ENCODE measurements at places on chromosomes 6 and 20. TPM values are rescaled to one million over a fixed set of nuclear protein-coding genes. Genes with fewer than 3 reads are reported as not detected.

Gene HEY2
- total RNA-seq: under 0.01 TPM

Gene PKIB
- 0.43 TPM for total RNA-seq

Gene PSORS1C1
- total RNA-seq: under 0.01 TPM

Gene AIF1
- 1.5 TPM for total RNA-seq

Gene C20orf204
- total RNA-seq: 2.9 TPM

Gene FAM8A1
- 58.5 TPM for total RNA-seq

Gene KCNQ2
- not detected for total RNA-seq

DNA sequence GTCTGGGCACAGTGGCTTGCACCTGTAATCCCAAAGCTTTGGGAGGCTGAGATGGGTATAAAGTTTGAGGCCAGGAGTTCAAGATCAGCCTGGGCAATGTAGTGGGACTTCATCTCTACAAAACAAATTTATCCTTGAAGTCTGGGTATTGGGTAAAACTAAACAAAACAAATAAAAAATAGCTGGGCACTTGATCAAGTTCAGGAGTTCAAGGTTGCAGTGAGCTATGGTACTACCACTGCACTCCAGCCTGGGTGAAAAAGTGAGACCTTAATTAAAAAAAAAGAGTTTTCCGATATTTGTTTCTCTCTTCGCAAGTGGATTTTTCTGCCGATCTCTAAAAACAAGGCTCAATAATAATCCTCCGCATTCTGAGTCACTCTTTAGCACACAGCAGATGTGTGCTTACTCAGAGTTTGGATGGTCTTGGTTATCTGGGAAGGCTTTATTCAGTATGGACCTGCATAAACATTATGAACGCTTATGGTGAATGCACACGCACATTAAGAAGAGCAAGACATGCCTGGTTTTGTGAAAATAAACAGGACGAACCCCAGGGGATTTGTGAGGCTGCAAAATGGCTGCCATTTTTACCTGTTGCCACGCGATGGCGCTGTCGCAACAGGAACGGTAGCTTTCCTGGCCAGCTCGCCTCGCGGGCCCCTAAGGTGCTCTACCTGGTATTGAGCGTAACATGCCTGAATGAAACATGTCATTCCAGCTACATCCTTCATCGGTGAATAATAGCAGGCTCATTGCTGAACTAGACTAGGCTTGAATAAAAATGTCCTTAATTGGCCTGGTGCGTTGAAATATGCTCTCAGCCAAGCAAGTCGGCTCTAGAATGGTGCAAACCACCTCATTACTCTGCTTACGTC is 6.0 kb downstream of the OPN5 start:
- H3K36me3 ChIP-seq: no peaks in the 10 kb centered on the region
- no peak overlapping the region for H3K27ac ChIP-seq

DNA sequence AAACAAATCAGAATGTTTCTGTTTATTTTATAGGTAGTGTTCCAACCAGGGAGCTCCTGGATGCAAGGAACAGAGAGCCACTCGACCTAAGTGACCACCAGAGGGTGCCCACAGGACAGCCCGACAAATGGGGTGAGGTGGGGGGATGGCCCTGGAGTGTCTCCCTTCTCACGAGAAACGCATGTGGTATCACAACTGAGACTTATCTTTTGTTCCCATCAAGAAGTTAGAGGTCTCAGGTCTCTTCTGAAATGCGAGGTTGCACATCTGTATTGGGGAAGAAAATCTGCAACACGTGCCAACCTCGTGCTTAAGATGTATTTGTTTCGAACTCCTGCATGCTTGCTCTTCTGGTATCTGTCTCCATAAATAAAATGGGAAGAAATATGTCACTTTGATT is 104.0 kb downstream of the ISM1 start:
- H3K27ac ChIP-seq: no peak overlapping the region
- H3K36me3 ChIP-seq: no peaks in the 10 kb centered on the region
- no peaks in the 10 kb centered on the region for H3K27me3 ChIP-seq
- no peak for DNase-seq

GRCh38 chr6:37619641-37620040 is 78.0 kb downstream of the MDGA1 start:
- no peaks in the 10 kb centered on the region for H3K4me1 ChIP-seq
- DNase-seq: no peak
- H3K27me3 ChIP-seq: no peaks in the 10 kb centered on the region
- H3K27ac ChIP-seq: no peak overlapping the region

DNA sequence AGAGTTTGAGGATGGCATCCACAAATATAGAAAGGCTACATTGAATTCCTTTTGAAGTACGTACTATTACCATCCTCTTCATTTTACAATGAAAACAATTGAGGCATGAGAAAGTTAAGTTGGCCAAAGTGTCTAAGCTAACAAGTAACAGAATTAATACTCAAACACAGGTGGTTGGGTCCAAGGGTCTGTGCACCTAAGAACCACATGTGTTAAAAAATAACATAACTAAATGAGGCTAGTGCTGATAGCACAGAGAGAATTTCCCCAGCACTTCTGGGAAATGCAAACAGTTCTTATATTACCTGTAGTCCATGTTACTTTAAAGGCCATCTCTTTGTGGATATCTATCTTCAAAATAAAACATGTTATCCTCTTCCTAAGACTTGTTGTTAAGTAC is 10.5 kb upstream of the KHDRBS2 start:
- no peaks in the 10 kb centered on the region for H3K27me3 ChIP-seq
- no peak overlapping the region for H3K4me3 ChIP-seq
- no peak for DNase-seq
- H3K27ac ChIP-seq: no peak overlapping the region

DNA sequence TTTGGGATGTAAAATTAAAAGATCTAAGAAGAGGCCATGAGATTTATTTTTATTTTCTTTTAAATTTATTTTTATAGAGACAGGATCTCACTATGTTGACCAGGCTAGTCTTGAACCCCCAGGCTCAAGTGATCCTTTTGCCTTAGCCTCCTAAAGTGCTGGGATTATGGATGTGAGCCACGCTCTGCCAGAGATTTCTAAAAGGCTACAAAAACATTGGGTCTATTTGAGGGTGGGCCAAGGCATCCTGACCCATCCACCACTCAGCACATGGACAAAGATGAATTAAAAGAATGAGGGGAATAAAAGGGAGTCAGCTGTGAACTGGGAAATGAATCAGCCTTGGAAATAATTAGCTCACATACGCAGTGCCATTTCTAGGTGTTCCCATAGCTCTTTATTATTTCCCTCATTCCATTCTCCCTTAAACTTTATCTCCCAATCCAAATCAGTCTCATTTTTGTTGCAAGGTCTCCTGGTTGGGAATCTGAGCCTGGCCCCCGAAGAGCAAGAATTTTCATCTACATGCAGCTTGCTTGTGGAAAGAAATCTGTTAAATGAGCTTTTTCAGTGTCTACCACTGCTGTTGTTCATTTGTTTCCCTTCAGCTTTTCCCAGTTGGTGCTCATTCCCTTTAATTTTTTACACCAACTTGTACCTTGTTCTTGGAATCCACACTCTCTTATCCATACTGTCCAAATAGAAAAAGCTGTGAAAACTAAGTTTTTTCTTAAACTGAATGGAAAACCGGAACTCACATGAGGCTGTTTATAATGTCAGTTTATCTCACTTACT is 66.9 kb downstream of the MKKS start:
- no peak for DNase-seq
- H3K27ac ChIP-seq: no peak overlapping the region
- no peak overlapping the region for H3K4me3 ChIP-seq
- H3K4me1 ChIP-seq: no peaks in the 10 kb centered on the region
- no peaks in the 10 kb centered on the region for H3K27me3 ChIP-seq

DNA sequence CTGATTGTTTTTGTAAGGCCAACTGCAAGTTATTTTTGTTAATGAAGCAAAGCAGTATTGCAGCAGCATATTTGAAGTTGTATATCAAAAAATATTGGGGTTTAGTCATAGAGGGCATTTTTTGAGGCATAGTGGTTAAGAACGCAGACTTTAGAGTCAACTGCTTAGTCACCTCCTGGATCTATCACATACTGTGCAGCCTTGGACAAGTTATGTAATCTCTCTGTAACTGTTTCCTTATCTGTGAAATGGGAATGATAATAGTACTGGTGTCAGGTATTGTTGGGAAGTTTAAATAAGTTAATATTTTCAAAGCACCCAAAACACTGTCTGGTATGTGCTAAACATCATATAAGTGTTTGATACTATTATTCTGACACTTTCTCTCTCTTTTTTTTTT is 27.2 kb upstream of the EFHC1 start:
- no peaks in the 10 kb centered on the region for H3K4me1 ChIP-seq
- no peaks in the 10 kb centered on the region for H3K27me3 ChIP-seq
- no peak overlapping the region for H3K27ac ChIP-seq
- no peak overlapping the region for H3K4me3 ChIP-seq

DNA sequence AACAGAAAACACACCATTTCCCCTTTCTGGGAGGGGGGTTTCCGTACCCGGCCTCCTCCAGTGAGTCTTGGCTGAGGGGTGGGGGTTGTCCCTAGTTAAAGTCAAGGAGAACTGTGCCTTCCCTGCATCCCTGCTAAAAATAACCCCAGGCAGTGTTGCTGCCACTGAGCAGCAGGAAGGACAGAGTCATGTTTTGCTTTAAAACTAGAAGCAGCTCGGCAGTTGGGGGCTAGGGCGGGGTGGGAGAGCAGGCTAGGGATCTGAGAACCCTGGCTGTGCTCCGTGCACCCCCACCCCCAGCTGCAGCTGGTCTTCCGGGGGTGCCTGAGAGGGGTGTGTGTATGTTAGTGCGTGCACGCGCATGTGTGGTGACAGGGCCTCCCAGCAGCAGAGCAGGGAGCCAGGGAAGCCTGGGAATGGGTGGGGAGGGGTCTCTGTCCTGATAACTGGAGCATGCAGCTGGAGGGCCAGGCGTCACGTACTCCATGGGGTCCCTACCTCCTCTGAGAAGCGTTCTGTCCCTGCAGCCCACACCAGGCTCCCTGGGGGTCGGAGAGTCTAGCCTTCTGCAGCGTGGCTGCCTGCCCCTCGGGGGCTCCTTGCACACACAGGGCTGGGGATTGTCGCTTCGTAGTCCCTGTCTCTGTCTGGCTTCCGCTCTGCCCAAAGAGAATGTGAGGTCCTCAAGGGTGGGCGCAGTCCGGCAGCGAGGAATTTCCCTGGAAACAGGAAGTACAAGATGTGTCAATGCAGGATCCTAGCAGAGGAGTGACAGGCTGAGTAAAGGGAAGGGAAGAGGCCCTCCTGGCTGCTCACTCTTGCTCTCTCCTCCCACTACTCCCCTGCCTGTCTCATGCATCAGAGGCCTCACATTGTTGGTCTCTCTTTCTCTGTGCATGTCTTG is 16.8 kb upstream of the ARMC12 start:
- DNase-seq: peak; percentile 48
- no peak overlapping the region for H3K4me3 ChIP-seq
- H3K36me3 ChIP-seq: no peaks in the 10 kb centered on the region

GRCh38 chr6:149127212-149127611 is 190.3 kb upstream of the TAB2 start:
- no peak for DNase-seq
- H3K27ac ChIP-seq: no peak overlapping the region
- H3K4me1 ChIP-seq: no peaks in the 10 kb centered on the region

DNA sequence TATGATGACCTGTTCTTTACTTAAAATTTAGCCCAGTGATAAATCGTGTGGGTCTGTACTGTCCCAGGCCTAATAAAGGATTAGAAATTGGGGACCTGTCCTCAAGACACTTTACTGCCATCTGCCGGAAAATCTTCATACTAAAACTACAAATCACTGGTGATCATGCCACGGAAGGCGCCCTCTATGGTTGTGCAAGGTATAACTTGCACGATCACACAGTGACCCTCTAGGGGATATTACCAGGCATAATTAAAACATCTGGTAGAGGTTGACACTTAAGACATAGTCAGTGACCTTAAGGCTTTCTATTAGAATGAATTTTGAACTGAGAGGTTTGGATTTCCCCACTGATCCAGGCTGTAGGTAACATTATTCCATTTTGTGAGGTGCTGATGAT is 172.6 kb downstream of the BMP2 start:
- H3K4me3 ChIP-seq: no peak overlapping the region
- no peak for DNase-seq
- no peaks in the 10 kb centered on the region for H3K27me3 ChIP-seq
- H3K27ac ChIP-seq: no peak overlapping the region
- H3K36me3 ChIP-seq: no peaks in the 10 kb centered on the region
- no peaks in the 10 kb centered on the region for H3K4me1 ChIP-seq

DNA sequence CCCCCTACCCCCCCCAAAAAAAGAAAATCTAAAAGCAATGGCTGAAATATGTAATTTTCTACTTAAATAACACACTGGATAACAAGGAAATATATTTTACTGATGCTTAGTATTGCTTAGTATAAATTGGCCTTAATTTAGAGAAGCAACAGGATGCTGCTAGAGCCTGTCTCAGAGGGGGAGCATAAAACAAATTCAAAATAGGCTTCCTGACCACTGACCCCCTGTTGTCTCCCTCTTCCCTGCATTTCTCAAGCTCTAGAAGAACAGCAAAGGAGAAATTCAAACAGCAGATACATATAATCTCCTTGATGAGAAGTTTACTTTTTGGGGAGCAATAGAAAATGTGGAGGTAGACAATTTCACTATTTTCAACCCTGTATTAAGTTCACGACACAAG is 631.1 kb upstream of the GJE1 start:
- H3K4me1 ChIP-seq: no peaks in the 10 kb centered on the region
- no peak for DNase-seq
- H3K27ac ChIP-seq: no peak overlapping the region
- H3K36me3 ChIP-seq: no peaks in the 10 kb centered on the region
- H3K27me3 ChIP-seq: no peaks in the 10 kb centered on the region

DNA sequence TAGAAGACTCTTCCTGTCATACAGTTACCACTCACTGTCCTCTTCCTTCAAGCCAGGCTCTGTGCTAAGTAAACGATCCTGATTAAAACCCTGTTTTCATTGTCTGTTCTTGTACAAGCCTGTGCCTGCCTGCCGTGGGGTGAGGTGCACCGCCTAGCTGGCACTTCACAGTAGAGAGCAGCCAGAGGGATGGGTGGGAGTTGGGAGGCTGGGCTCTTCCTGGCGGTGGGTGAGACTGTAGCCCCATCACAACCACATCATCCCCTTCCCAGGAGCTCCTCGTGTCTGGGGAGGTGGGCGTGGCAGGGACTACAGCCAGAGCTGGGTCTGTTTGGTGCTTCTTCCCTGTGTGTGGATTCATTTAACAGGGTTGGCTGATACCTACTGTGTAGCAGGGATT is 382.0 kb downstream of the TAF4 start:
- H3K27me3 ChIP-seq: no peaks in the 10 kb centered on the region
- no peaks in the 10 kb centered on the region for H3K4me1 ChIP-seq
- no peak overlapping the region for H3K4me3 ChIP-seq
- H3K27ac ChIP-seq: no peak overlapping the region
- H3K36me3 ChIP-seq: no peaks in the 10 kb centered on the region

- H3K36me3 ChIP-seq: no peaks in the 10 kb centered on the region
- H3K27ac ChIP-seq: no peak overlapping the region
- no peaks in the 10 kb centered on the region for H3K4me1 ChIP-seq
- no peak overlapping the region for H3K4me3 ChIP-seq
Measured at GRCh38 chr20:1081891-1082290, 36.5 kb upstream of the PSMF1 start.

GRCh38 chr6:83958241-83958685 is 75.3 kb upstream of the MRAP2 start:
- no peaks in the 10 kb centered on the region for H3K27me3 ChIP-seq
- no peak for DNase-seq
- H3K4me3 ChIP-seq: no peak overlapping the region
- no peaks in the 10 kb centered on the region for H3K4me1 ChIP-seq

GRCh38 chr20:48901326-48901725 is 20.2 kb upstream of the ARFGEF2 start:
- no peaks in the 10 kb centered on the region for H3K36me3 ChIP-seq
- H3K27ac ChIP-seq: no peak overlapping the region
- H3K4me3 ChIP-seq: no peak overlapping the region
- H3K27me3 ChIP-seq: no peaks in the 10 kb centered on the region
- DNase-seq: no peak
